Body of pancreas (tissue), 4 donors: ENCODE measurements at places on chromosomes 12 and 14. TPM values are rescaled to one million over a fixed set of nuclear protein-coding genes. Genes with fewer than 3 reads are reported as not detected.

Gene PRKAB1
- total RNA-seq, result 20.5 TPM

- peaks cover 8% of the 10 kb centered on the region for H3K4me1 ChIP-seq
- H3K27me3 ChIP-seq, result no peaks in the 10 kb centered on the region
- H3K36me3 ChIP-seq, result no peaks in the 10 kb centered on the region
Measured at GRCh38 chr12:71195338-71195896, 37.6 kb upstream of the TSPAN8 start.

DNA sequence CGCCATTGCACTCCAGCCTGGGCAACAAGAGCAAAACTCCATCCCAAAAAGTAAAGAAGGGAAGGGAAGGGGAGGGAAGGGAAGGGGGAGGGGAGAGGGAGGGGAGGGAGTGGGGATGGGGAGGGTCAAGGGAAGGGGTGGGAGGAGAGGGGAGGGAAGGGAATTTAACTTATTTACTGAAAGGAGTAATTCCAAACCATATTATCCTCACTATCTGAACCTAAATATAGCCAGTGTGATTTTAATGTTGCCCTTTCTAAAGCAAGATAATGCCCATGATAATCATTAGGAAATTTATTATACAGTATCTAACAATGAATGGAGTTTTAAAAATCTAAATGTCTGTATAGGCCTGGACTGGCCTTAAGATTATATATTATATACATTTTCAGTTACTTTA is 7.3 kb downstream of the SMIM10L1 start:
- H3K27me3 ChIP-seq, result no peaks in the 10 kb centered on the region
- H3K4me1 ChIP-seq, result no peaks in the 10 kb centered on the region
- H3K27ac ChIP-seq, result no peak overlapping the region
- H3K4me3 ChIP-seq, result no peak overlapping the region
- no peak for DNase-seq

DNA sequence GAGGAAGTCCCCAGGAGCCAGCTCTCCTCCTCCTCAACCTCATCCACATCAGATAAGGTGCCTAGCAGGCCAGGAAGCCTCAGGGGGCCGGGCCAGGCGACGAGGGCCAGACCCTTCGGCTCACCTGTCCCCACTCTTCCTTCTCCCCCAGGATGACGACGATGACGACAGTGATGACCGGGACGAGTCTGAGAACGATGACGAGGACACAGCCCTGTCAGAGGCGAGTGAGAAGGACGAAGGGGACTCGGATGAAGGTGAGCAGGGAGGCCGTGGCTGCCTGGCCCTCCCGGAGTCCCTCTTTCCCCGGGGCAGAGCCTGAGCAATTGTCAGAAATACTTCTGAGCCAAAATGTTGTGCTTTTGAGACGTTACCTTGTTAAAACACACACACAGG is 13.8 kb downstream of the SETD1B start:
- DNase-seq, result no peak
- peaks cover 13% of the 10 kb centered on the region for H3K4me1 ChIP-seq
- H3K4me3 ChIP-seq, result no peak overlapping the region
- peaks cover 28% of the 10 kb centered on the region for H3K36me3 ChIP-seq
- H3K27me3 ChIP-seq, result no peaks in the 10 kb centered on the region
- H3K27ac ChIP-seq, result no peak overlapping the region

GRCh38 chr12:21472197-21472823 is 29.1 kb downstream of the RECQL start:
- no peak overlapping the region for H3K4me3 ChIP-seq
- H3K4me1 ChIP-seq, result peaks cover 26% of the 10 kb centered on the region
- H3K27me3 ChIP-seq, result no peaks in the 10 kb centered on the region
- peaks cover 5% of the 10 kb centered on the region for H3K36me3 ChIP-seq
- H3K27ac ChIP-seq, result no peak overlapping the region
